ENCODE measurements at places on chromosomes 16 and 17.

DNA sequence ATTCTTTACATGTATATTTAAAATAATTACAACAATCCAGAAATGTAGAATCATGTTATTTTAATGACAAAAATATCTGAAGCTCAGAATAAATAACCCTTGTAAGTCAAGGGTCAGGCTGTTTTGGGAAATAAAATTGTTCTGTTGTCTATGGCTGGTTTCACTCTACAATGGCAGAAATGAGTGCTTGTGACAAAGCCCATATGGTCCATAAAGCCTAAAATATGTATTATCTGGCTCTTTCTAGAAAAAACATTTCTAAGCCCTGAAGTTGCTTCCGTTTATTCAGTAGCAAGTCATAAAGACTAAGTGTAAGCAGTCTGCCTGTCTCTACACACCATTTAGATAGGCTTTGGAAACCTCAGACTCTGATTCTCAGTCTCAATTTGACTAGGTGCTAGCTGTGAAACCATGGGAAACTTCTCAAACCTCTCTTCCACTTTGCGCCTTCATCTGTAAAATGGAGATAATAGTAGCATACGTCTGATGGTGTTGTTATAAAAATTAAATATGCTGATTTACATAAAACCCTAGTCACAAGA lies 365.7 kb upstream of the CA10 start:
- no peak for DNase-seq

DNA sequence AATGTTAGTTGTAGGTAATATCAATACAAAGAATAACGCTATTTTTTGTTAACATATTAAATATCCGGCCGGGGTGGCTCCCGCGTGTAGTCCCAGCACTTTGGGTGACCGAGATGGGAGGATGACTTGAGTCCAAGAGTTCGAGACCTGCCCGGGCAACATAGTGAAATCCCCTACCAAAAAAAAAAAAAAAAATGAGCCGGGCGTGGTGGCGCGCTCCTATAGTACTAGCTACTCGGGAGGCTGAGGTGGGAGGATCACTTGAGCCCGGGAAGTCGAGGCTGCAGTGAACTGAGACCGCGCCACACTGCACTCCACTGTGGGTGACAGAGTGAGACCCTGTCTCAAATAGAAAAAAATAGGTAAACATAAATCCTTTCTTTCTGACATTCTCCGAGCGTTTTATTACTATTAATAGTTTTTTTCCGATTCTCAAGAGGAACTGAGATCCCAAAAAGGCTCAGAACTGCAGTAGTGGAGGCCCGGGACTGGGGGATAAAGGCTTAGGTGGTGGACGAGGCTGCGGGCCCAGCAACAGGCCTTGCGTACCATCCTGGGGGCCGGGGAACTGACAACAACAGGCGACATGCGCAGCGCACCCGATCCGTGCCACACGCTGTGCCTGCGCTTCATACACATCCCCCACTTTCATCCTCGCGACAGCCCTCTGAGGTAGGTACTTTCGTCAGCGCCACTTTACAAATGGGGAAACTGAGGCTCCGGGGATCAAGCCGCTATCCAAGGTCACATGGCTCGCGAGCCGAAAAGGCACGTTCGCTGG lies 919 bp downstream of the N4BP1 start:
- DNase-seq: peak; percentile 66

GRCh38 chr17:45784741-45785479 lies 790 bp downstream of the CRHR1 start:
- DNase-seq: peak; percentile 90

DNA sequence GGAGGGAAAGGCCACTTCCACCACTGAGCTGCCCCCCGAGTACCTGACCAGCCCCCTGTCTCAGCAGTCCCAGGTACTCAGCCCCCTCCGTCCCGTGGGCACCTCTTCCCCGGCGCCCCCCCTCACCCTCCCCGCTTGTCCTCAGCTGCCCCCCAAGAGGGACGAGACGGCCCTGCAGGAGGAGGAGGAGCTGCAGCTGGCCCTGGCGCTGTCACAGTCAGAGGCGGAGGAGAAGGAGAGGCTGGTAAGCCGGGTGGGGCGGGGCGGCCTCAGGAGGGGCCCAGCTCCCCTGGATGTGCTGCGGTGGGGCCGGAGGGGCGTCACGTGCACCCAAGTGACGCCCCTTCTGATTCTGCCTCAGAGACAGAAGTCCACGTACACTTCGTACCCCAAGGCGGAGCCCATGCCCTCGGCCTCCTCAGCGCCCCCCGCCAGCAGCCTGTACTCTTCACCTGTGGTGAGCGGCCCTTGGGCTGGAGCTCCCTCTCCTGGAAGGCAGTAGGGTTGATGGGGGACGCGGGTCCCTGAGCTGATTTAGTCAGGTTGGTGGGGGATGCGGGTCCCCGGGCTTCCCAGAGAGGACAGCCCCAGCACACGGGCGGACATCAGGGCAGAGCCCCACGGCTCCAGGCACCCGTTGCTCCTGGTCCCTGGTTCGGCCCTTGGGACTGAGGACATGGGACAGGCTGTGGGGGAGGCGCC lies 9.5 kb upstream of the MRPL12 start:
- DNase-seq: no peak

DNA sequence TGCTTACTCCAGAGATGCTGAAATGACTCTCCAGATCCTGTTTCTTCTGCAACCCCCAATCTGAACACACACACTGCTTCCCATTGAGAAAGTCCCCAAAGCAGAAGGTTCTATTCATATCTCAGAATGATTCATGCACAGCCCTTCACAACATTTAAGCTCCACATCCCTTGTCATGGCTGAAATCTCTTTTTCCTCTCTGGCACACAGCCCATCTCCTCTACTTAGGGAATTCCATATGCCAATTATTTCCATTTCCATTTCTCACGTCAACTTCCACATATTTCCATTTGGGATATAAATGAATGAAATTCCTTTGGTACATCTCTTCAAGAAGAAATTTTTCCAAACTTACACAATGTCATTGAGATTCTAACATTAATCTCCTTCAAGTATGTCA lies 119.6 kb downstream of the CDH11 start:
- peak; percentile 8 for DNase-seq

GRCh38 chr17:14316126-14316832 lies 15.4 kb downstream of the HS3ST3B1 start:
- no peak for DNase-seq

GRCh38 chr16:1788708-1789100 lies 4.8 kb downstream of the IGFALS start:
- DNase-seq: no peak

DNA sequence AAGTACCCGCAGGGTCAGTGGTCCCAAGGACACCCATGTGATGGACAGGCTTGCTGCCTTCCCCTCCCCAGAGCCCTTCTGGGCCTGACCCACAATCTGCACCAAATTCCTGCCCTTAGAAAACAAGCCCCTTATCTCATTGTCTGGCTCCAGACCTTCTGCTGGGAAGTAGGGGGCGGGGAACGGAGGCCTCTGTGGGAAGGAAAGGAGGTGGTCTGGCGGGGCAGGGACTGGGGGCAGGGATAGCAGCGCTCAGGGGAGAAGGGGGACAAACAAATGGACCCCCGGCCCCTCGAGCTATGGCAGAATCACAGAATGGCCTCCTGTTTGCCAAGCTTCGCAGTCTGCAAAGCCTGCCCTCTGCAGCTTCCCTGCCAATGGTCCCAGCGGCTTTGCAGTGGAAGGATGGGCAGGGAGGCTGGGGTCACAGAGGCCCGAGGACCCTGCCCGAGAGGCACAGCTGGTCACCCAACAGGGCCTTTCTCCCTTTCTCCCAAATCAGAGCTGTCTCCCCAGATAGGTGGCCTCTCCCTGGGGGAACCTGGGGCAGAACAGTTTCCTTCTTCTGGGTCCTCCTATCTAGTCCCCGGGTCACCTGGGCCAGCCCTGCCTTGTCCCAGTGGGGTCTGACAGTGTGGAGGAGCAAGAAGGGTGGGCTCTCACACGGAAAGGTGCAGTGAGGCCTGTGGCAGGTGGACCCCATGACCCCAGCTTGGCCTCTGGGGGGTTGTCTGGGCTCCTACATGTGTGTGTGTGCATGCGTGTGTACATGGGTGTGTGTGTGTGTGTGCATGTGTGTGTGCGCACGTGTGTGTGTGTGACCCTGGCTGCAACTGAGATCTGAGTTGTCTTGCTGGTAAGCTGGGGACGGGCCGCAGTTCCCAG lies 25.5 kb downstream of the TMEM235 start:
- peak; percentile 78 for DNase-seq

DNA sequence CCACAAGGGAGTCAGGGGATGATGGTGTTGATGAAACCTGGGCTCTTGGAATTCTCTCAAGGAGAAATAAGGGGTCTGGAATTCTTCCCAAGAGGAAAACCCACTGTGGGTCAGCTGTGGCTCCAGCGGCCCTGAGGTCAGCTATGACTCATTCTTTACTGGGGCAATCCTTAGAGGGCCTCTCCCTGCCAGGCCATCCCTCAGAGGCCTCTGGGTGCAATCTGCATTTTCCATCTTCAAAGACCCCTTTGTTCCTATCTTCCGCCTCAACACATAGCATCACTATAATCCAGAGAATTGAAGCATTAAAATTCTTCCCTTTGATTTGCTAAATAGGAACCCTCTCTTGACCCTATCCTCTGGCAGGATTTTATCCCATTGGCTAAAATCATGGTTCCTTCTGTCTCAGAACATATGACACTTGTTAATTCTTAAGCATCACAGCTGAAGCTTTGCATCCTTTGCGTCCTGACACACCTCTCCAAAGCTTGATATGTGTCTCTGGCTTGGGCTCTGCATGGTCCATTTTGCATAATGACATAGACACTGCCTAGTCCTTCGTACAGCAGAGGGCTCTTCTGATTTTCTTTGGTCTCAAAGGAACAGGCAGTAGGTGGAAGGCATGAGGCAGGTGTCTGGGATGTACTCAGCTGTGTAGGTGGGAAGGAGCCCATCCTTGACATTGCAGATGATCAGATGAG lies 4.4 kb upstream of the KRT37 start:
- no peak for DNase-seq

GRCh38 chr16:50372611-50373344 lies 4.0 kb upstream of the BRD7 start:
- peak; percentile 58 for DNase-seq

DNA sequence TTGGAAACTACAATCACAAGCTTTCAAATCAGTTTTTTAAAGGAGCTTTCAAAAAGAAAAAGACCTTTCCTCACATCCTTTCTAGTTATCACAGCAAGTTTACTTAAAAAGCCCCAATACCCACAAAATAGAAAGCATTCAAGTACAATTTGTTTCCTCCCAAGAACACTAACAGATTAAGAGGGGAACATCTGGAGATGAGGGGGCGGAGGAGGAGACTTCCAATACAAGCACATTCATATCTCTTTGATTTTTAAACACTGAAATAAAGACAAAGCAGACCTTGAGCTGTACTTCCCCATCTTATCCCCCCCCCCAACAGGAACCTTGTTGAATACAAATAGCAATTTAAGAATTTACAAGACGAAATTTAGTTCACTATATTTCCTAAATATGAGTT lies 2.0 kb downstream of the YWHAE start:
- DNase-seq: no peak

- DNase-seq: peak; percentile 86
Measured at GRCh38 chr16:2927010-2927646, 15.4 kb downstream of the FLYWCH1 start.

- no peak for DNase-seq
Measured at GRCh38 chr17:9183306-9183705, 162.0 kb downstream of the NTN1 start.

GRCh38 chr17:41678907-41679739 lies 9.6 kb upstream of the EIF1 start:
- no peak for DNase-seq

- peak; percentile 67 for DNase-seq
Measured at GRCh38 chr17:78267253-78268073, 36.0 kb downstream of the TMEM235 start.

GRCh38 chr16:47687694-47688093 lies 226.6 kb downstream of the PHKB start:
- DNase-seq: no peak

DNA sequence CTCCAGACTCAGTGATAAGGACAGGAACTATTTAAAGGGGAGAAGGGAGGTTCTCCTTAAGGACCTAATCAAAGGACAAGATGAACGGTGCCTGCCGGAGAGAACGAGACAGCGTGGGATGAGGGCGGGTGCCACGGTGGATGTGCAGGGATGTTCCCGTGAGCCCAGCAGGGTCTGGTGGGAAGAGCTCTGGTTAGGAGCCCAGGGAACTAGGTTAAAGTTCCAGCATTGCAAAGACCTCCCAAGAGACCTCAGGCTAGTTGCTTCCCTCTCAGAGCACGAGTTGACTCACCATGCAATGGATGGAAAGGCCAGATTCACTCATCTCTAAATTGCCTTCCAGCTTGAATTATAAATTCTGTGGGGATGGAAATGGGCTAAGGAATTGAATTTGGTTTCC lies 14.7 kb downstream of the CCR7 start:
- no peak for DNase-seq

- peak; percentile 65 for DNase-seq
Measured at GRCh38 chr16:12027558-12028287, 51.2 kb downstream of the SNX29 start.

DNA sequence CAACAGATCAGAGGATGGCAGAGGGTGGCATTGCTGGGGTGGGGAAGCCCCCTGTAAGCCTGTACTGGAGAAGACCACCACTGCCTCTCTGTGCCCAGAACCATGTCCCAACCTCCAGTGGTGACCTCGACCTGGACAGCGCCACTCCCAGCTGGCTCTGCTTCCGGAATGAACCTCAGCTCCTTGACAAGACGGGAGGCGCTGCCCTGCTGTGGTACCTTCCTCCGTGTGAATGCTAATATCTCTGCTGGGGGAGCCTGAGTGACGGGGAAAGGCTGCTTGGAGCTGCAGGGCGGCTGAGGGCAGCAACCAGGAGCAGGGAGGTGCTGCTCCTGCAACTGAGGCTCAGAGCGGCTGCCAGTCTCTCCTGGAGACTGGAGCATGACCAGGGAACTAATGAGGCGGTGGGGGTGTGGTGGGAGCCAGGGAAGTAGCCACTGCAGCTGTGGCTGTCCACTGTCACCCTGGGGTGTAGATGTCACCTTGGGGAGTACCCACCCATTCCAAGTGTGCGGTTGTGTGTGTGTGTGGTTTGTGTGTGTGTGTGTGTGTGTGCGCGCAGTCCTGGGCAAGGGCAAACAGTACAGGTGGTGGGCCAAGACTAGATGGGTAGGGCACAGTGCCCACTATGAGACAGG lies 6.2 kb downstream of the PRCD start:
- DNase-seq: peak; percentile 30

GRCh38 chr17:40498281-40499084 lies 2.9 kb downstream of the TNS4 start:
- DNase-seq: no peak

DNA sequence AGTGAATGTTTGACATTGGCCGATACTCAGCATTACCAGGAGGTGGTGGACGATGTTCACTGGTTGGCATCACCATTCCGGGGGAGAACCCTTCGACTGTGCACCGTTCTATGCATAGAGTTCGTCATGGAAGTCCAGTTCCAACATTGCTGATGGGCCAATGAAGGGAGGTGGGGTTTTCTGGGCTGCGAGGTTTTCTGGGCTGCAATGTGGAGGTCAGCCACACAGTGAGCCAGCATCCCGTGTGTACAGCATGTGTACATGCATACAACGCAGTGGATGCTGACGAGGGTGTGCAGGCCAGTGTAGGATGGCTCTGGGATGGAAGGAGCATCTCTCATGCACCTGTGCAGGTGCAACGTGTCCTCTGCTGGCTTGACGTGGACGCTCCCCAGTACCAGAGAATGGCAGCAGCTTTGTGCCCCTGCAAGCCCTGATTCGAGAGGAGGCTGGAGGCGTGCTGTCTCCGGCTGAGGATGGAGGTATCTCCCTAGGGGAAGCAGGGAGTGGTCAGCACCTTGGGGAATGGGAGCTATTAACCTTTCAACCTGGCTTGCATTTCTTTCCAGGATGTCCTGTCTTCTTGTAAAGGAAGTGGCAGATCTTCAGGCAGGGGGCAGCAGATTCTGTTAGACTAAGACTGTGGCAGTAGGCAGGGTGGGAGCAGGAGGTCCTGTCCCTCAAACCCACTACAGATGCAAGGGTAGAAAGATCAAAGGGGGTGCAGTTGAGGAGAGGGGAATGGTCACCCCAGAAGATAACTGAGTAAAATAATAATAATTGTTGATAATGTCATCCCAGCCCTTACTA lies 98.2 kb downstream of the CYLD start:
- no peak for DNase-seq

Data from SK-N-SH (cell line).